ENCODE measurements at places on chromosomes 6 and 20.

GRCh38 chr20:56483970-56484369 is 15.5 kb downstream of the RTF2 start:
- no peak for DNase-seq

GRCh38 chr20:11350126-11351005 is 567.3 kb upstream of the BTBD3 start:
- DNase-seq: peak; percentile 52

GRCh38 chr6:41705996-41706835 is 29.2 kb downstream of the TFEB start:
- DNase-seq: no peak

GRCh38 chr6:34128045-34128444 is 17.8 kb downstream of the GRM4 start:
- DNase-seq: no peak

DNA sequence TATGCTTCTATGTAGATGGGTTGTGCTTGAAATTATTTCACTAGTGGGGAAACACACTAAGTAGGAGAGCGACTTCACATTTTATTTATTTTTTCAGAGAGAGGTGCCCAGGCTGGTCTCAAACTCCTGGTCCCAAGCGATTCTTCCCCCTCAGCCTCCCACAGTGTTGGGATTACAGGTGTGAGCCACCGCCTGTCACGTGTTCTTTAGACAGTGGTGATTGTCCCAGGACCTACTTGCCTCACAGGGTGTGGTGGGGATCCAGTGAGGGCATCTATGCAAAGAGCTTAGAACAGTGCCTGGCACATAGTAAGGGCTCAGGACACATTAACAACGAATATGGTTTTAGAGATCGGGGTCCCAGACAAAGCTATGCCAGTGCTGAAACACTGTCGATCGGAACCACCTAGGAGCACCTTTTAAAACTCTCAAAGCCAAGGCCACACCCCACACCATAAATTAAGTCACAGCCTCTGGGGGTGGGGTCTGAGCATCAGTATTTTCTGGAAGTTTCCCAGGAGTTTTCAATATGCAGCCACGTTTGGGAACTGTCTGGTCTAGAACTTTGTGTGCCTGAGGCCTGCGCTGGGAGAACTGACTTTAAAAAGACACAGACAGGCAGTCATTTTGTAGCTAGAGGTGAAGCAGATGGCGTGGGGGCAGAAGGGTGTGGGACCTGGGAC is 4.8 kb upstream of the BCAS4 start:
- DNase-seq: no peak

DNA sequence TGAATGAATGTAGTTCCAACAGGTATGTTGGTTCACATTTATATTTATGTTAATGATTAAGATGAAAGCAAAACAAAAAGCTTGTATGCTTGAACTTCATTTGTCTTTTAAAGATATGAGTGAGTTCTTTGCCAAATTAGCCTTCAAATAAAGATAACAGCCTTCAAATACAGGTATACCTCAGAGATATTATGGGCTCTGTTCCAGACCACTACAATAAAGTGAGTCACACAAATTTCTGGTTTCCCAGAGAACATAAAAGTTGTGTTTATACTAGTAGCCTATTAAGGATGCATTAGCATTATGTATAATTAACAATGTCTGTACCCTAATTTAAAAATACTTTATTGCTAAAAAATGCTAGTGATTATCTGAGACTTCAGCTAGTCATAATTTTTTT is 245.3 kb upstream of the MAN1A1 start:
- no peak for DNase-seq

DNA sequence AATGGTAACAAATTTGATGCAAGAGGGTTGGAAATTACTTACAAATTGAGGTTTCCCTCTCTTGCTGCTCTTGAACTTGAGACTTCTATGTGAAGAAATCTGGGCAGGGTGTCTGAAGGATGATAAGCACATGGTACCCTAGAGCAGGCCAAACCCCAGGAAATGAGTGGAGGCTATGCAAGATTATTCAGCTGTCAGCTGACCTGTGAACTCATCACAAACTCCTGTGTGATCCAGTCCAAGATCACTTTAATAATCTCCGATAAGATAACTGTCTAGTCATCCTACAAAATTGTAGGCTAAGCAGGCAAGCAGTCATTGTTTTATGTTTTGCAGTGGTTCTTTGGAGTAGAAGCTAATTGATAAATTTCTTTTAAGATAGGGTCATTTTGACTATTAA is 213.1 kb downstream of the BTBD3 start:
- no peak for DNase-seq

- no peak for DNase-seq
These were observed 160.8 kb upstream of the BMP2 start for GRCh38 chr20:6606651-6607050.

DNA sequence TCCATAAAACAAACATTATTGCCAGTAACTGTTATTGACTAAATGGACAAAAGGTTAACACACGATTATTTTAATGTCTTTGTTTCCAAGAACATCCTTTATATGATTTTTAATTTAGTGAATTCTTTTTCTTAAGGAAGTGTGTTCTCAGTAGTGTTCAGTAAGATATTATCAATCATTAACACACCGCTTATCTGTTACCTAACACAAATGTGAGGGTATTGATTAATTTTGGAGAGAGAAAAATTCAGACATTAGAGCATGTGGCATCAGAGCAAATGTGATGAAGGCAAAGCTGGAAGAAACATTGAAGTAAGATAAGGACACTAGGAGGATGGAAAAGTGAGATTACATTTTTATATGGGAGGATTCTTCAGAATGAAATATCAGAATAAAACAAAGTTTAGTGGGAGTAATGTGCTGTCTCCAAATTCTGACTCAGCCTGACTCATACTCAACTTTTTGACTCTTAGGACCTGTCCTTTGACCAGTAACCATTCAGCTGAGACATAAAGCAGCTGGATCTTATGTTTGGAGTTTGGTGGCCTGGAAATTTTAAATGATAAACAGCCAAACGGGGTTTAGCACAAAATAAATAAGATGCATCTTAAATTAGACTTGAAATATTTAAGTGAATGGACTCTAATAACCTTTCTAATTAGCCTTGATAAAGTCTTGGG is 348.6 kb downstream of the CD109 start:
- DNase-seq: no peak

DNA sequence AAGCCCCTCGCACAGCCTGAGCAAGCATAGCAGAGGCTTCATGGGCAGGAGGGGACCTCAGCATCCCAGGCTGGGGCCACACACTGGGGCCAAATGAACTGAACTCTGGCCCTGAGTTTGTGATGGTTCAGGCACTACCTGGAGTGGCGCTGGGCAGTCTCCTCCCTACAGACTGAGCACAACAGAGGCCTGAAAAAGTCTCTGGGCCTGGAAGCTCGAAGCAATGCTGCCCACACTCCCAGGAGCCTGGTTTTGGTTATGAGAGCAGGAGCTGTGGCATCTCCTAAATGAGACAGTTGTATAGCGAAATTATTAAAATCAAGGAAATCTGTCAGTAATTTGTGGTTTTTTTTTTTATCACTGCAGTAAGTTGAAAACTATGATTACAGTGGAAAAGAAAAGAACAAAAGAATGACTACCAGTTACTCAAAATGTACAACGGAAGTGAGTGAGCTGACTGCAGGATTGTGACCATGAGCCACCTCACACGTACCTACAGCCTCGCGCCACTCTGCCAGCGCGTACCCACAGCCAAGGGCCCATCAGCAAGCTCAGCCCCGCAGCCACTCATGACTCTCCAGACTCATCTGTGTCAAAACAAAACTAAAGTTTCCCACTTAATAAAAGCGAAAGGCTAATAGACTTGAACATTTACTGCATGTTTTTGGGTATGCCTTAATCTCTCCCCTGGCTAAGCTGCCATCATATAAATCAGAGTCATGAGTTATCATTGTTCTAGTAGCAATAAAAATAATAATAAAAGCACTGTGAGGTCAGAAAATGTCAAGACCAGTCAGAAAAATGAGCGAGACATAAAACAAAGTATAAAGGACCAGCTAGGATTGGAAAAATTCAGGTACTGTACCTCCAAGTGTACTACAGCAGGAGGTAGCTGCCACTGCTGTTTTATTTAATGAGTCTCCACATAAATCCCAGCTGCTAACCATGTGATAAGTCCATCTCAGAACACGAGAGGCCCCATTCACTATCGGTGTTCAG is 177.0 kb downstream of the FOXC1 start:
- DNase-seq: no peak

DNA sequence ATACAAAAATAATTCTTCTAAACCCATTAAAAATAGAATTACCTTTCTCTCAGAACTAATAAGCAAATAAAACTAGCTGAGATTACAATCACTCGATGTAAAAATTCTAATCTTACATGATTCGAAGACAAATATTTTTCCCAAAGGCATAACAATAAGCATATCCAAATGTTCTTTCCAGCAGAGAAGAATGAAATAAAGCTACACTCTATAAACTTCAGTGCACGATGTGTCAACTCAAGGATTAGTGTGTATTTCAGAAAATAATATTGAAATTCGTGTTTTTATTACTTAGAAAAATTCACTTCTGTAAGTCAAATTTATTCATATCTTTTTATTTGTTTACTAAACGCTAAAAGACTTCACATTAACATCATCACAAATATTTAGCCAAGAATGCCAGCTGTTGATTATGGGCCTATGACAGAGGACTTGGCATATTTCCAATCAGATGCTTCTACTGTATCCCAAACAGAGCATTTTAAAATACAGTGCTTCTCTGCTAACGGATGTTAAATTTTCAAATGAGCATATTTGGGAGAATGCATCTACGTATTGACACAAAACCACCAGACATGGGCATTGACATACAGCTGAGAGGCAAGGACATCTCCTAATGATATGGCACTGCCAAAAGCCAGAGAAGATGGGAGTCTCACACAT is 54.7 kb upstream of the PDE7B start:
- no peak for DNase-seq

DNA sequence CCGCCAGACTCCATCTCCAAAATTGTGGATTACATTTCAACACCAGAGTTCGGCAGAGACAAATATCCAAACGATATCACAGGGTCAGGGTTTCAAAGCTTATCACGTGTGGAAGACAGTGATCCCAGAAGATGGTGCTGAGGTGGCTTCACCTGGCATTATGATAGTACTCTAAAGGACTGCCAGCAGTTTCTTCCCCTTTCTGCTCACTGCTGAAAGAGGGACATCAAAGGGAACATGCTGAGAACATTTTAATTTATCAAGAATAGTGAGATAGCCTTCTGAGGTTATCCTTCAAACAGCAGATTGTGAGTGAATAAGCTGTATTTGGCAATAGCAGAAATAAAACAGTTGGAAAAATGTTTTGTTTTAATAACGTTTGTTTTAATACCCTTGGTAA is 79.7 kb downstream of the FIG4 start:
- no peak for DNase-seq

DNA sequence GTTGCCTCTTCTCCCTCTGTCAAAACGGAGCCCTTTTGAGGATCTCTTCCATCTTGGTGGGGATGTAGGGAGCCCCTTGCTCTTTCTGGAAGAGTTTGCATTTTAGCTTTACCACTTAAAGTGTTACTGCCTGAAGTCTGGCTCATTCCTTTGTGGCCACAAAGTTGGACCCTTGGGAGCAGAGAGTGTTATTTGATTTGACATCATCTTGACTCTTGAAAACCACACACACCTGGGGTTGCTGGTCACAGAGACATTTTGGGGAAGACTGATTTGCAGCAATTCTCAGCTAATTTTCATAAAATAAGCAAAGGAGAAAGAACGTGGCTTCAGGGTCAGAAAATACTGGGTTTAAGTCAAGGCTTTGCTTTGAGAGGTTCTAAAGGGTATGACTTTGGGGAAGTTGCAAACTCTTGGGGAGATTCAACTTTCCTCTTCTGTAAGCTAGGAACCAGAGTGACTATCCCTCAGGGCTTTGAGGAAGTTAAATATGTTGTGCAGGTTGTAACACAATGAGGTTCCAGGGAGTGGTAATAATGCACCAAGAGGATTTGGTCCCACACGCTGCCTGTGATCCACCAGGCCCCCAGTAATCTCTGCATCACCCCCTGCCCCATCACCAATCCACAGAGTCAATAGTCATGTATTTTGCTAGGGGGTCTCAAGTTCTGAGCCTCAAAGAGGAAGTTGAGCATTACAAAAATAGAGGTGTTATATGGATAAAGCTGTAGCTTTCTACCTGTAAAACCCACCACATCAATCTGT is 141.6 kb upstream of the SLC24A3 start:
- no peak for DNase-seq

DNA sequence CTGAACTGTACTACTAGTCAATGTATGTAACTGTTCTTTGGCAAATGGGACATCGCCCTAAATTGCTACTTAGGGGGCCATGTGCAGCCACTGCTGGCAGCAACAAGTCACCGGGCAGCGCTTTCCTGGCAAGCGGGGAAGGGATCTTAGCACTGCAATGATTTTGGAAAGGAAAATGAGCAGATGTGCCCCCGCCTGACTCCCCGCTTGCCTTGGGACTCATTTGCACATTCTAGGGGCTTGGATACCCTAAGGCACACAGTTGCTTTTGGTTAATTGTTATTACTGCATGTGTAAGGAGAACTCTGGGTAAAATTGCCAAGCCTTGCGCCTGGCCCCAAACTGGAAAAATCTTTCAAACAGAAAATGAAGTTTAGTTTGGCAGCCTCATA is 32.2 kb downstream of the CD83 start:
- DNase-seq: no peak

- DNase-seq: peak; percentile 29
These were observed 20.3 kb downstream of the TBPL1 start for GRCh38 chr6:133973109-133973971.

- no peak for DNase-seq
These were observed 86.7 kb upstream of the EMILIN3 start for GRCh38 chr20:41453010-41453950.

- DNase-seq: no peak
These were observed 116.8 kb downstream of the DNAH8 start for GRCh38 chr6:38831865-38832264.

- no peak for DNase-seq
These were observed 256 bp upstream of the OVOL2 start for GRCh38 chr20:18057994-18058349.

GRCh38 chr6:35139924-35140638 is 1.1 kb downstream of the TCP11 start:
- DNase-seq: peak; percentile 53

- no peak for DNase-seq
These were observed 16.0 kb downstream of the ARID1B start for GRCh38 chr6:156793200-156793599.

GRCh38 chr6:6006006-6006427 is 708 bp downstream of the NRN1 start:
- no peak for DNase-seq

DNA sequence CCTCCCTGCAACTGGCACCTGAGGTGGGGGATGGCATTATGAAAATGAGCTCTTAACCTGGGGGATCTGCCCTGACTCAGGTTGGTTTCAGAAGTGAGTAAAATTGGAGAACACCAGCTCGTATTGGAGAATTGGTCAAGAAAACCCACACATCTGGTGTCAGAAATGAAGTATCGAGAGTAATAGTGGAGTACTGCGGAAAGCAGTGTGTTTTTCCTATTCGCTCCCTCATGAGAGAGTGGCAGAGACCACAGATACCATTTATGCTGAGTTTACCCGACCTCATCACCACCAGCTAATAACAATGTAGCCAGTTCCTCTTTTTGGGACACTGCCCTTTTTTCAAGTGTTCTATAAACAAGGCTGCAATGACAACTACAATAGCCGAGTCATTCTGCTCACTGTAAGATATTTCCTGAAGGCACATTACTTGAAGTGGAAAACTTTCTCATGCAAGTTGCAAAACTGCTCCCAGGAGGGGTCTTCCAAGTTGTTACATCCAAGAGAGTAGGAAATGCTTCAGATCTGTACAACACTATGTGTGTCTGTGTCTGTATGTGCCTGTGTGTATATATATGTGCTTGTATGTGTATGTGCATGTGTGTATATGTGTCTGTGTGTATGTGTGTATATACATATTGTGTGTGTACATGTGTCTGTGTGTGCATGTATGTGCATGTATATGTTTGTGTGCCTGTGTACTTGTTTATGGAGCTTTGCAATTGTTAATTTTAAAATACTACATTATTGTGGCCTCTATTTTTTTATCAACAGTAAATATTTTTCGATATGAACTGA is 106.0 kb upstream of the CST7 start:
- DNase-seq: no peak

All from fibroblast of skin of left quadriceps (primary cell).